Aorta (tissue), 5 donors: ENCODE measurements at places on chromosomes 5 and 9. TPM values are rescaled to one million over a fixed set of nuclear protein-coding genes. Genes with fewer than 3 reads are reported as not detected.

Gene MARCOL
- not detected for total RNA-seq

Gene GAPT
- 2.8 TPM for total RNA-seq

Gene ARL14EPL
- 0.63 TPM for total RNA-seq

Gene HSPB3
- total RNA-seq, result 1.5 TPM

Gene ECM2
- 65.6 TPM for total RNA-seq

Gene SLC6A19
- total RNA-seq, result 0.12 TPM

Gene GGTA1
- 17.6 TPM for total RNA-seq

Gene SPAG8
- total RNA-seq, result 3.0 TPM

Gene CTSL
- total RNA-seq, result 174 TPM

Gene WDR38
- total RNA-seq, result not detected

Gene GZMA
- 1.1 TPM for total RNA-seq

Gene RNF183
- not detected for total RNA-seq

Gene SMIM33
- not detected for total RNA-seq

Gene FOXD4L3
- total RNA-seq, result not detected

Gene KIF2A
- total RNA-seq, result 25.5 TPM

Gene CCDC192
- not detected for total RNA-seq

Gene GTF3C5
- total RNA-seq, result 42.9 TPM

Gene TPPP
- total RNA-seq, result 9.8 TPM

Gene SCGB3A1
- total RNA-seq, result not detected

Gene CCL27
- total RNA-seq, result not detected
